ENCODE measurements at places on chromosomes 12 and 14.

- no peak for DNase-seq
Measured at GRCh38 chr14:38074754-38075153, 132.9 kb upstream of the SSTR1 start.

- no peak for DNase-seq
Measured at GRCh38 chr14:92461891-92462290, 51.7 kb upstream of the RIN3 start.

DNA sequence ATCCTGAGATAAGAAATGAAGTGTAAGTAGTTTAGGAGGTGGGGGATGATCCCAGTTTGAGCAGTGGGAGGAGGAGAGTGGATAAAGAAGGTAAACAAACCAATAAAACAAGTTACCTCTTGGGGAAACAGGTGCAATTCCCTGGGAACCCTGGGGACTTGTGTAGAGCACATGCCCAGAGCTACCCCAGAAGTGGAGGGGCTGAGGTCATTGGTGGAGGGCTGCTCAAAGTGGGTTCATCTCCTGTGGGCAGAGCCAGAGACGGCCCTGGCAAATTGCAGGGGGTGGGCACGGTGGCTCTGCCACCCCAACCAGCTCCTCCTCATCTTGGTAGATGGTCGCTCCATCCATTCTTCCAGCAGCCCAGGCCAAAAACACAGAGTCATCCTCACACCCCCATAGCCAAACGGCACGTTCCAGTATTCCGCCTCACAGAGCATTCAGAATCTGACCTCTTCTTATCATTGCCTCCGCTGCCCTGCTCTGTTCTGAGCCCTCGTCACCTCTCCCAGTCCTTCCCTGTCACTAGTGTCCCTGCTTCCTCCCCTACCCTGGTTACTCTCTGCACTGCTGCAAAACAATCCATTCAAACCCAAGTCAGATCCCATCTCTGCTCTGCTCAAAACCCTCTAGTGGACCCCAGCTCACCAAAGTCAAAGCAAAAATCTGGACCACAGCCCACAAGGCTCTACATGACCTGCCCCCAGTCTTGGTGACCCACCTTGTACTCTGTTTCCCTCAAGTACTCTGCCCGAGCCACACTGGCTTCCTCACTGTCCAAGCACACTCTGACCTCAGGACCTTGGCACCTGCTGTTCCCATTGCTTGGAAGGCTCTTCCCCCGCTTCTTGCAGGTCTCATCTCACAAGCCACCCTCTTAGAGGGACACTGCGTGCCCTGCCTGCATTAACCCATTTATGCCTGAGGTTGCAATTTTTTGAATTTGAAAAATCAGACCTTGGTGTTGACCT, 5.5 kb downstream of the CYP46A1 start:
- DNase-seq, result no peak

GRCh38 chr12:33752854-33753253, 269.4 kb upstream of the ALG10 start:
- DNase-seq, result no peak

DNA sequence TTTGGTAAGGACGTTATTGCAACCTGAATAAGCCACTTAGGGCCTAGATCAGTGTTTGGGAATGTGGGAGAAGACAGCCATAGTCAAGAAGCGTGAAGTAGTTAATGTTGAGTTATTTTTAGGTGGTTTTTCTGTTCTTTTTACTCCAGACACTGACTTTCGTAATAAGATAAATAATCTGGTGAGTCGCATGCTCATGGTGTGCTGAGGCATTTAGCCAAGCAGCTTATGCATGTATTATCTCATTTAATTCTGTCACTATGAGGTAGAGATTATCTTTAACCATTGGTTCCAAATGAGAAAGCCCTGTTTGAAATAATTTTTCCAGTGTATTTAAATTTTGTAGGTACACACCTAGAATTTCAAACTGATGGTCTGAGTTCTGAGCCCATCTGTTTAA, 67.3 kb downstream of the RCOR1 start:
- no peak for DNase-seq

GRCh38 chr14:65444230-65444629, 31.7 kb downstream of the FUT8 start:
- no peak for DNase-seq

DNA sequence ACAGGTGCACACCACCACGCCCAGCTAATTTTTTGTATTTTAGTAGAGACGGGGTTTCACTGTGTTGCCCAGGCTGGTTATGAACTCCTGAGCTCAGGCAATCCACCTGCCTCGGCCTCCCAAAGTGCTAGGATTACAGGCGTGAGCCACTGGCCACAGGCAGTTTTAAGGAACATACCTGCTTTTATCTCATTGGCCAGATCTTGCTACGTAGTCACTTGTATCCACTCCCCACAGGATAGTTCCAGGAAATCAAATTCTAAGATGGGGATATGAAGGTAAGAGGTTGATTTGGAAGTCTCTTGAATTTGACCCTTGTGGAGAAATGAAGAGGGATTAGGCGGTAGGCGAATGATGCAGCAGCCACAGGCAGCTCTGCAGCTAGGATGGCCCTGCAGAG, 8.8 kb upstream of the PLEKHG6 start:
- DNase-seq, result no peak

DNA sequence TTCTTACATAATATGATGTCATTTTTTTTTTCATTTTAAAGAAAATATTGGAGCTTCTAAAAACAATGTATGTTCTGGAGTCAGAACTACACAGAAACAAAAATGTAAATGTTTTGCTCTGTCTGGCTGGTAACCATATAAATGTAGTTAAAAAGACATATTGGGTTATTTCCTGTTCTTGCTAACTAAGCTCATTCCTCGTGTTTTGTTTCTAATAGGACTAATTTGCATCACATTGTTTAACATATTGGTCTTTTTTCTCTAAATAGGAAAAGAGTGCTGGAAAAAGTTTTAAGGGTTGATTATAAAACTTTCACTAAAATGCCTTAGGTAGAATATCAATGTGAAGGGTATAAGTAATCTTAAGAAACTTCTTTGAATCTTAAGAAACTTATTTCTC, 221.3 kb downstream of the SLC6A15 start:
- no peak for DNase-seq

GRCh38 chr12:95124106-95124505, 50.7 kb upstream of the NR2C1 start:
- no peak for DNase-seq

- DNase-seq, result no peak
Measured at GRCh38 chr14:64541261-64541971, 875 bp downstream of the HSPA2 start.

- no peak for DNase-seq
Measured at GRCh38 chr12:79435742-79436141, 255.0 kb downstream of the PAWR start.

DNA sequence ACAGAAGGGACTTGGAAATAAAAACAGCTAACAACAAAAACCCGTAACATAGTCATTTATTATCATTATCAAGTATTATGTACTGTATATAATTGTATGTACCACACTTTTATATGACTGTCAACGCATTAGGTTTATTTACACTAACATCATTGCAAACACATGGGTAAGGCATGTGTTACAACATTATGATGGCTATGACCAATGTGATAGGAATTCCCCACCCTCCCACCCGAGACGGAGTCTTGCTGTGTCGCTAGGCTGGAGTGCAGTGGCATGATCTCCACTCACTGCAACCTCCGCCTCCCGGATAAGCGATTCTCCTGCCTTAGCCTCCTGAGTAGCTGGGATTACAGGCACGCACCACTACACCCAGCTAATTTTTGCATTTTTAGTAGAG, 82.6 kb downstream of the ERC1 start:
- no peak for DNase-seq

DNA sequence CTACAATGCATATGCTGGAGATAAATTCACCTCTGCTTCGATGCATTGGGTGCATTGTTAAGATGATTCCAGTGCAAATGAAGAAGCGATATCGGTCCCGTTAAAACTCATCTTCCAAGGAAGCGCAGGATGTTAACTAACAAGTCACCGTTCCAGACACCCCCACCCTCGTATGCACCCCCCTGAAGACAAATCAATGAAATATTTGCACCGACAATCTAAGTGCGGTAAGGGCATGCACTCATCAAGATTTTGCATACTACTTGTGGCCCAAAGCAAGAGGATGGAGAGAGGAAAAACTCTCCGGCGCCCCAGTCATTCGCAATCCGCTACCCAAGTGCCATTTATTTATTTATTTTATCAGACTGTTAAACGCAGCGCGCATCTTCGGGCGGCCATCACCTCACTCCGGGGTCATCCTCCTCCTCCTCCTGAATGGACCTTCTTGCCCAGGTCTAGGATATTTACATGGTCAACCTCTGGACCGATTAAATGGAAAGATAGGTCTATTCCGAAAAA, 1.2 kb downstream of the NOVA1 start:
- no peak for DNase-seq

- DNase-seq, result no peak
Measured at GRCh38 chr14:40216976-40217375, 784.7 kb upstream of the FBXO33 start.

GRCh38 chr12:108215458-108215857, 86.4 kb downstream of the WSCD2 start:
- DNase-seq, result no peak

DNA sequence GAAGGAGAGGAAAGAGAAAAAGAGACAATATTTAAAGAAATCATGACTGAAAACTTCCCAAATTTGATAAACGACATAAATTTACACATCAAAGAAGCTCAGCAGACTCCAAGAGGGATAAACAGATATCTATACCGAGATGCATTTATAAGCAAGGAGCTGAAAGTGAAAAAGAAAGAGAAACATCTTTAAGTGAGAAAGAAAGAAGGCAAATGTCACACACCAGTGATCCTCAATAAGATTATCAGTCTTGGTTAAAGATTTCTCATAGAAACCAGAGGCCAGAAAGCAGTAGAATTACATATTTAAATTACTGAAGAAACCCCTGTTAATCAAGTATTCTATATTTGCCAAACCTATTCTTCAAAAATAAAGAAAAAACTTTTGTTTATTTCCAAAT, 424.2 kb downstream of the SLC16A7 start:
- DNase-seq, result no peak

GRCh38 chr12:131222329-131223139, 268.8 kb downstream of the ADGRD1 start:
- no peak for DNase-seq

DNA sequence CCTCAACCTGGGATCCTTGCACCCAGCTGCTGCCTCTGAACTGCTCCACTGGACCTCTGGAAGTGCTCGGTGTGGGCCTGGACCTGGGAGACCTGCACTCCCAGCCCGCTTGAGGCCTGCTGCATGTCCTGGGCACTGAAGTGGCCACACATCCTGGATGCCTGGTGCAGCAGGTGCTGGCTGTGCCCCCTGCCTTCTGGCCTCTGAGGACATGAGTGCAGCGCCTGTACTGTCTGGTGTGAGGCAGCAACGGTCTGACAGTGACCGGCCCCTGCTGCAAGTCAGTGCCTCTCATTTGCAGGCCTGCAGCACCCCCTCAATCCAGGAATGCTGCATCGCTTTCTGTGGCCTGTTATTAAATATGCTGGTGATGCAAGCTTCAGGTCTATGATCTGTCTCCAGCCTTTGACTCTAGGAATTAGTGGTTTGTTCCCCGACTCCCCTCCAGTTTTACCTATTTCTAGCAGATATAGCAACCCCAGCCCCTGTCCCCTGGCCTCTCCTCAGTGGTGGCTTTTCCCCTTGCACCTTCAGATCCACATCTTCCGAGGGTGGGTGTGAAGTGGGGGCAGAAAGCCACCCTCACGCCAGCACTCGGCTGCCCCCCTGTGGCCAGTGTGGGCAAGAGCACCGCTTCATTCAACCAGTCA, 3.6 kb downstream of the SMIM41 start:
- no peak for DNase-seq

GRCh38 chr12:81530352-81530751, 228.8 kb downstream of the PPFIA2 start:
- DNase-seq, result no peak

DNA sequence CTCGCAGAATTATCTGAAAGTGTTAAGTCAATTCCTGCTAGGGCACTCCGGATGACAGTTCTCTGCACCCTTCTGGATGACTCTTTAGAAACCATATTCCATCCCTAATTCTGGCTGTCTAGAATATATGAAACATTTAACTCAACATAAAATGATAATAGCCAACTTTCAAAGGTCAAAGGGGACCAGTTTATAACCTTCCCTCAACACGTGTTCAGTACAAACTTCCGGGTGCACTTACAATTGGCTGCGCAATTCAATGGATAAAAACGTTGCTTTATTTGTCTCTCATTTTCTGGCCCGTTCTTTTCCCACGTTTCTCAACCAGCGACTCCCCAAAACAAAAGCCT, 1.3 kb downstream of the SBNO1 start:
- no peak for DNase-seq

DNA sequence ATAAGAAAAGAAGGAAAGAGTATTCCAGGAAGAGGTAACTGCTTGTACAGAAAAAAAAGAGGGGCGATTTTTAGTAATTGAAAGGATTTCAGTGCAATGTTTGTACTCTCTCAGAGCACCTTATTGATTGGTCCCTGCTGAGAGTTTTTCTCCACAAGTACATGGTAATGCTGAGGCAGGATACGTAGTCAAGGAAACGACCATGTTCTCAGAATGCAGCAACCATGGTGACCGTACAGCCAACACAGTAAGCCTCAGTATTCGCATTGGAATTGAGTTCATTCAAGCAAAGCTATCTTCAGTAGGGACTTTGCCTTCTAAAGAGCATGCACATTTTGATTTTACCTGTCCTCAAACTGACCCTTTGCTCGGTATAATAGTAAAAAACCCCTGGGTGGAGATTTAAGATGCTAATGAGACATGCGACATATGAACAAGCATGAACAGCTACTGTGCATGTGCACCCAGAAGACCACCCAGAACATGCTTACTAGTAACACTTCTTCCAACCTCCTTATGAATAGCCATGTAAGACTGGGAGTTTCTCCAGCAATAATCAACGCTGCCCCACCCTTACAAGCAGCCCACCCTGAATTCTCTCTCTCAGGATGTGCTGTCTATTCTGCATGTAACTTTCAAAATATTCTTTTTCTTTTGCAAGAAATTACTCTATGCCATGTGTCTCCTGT, 6.2 kb upstream of the SLC41A2 start:
- DNase-seq, result no peak

- DNase-seq, result no peak
Measured at GRCh38 chr14:95316821-95317220, 2.9 kb downstream of the CLMN start.

GRCh38 chr14:23168246-23168645, 15.2 kb downstream of the SLC7A8 start:
- no peak for DNase-seq

- DNase-seq, result no peak
Measured at GRCh38 chr12:33012226-33012625, 115.6 kb upstream of the PKP2 start.

DNA sequence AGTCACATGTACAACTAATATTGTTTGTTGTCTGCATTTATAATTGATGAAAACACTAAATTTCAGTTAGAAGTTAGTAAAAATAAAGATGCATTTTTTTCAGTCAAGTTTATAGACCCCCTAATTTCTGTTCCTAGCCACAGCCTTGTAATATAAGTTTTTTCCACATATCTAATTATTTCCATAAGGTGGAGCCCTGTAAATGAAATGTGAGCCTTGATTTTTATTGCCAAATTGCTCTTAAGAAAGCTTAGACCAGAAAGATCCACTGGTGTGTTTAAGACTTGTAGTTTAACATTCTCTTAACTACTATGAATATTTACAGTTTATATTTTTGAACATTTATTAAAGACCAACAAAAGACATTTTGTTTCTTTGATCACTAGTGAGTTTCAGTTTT, 322.1 kb upstream of the RGS6 start:
- DNase-seq, result no peak

Data from GF-D8 (cell line).